ENCODE measurements at places on chromosomes 4 and X. TPM values are rescaled to one million over a fixed set of nuclear protein-coding genes. Genes with fewer than 3 reads are reported as not detected.

The CT45A1 gene
- not detected for total RNA-seq

The CTAG1A gene
- not detected for total RNA-seq

The F9 gene
- total RNA-seq: not detected

The LDB2 gene
- 0.11 TPM for total RNA-seq

The TMEM47 gene
- 4.3 TPM for total RNA-seq

The GPRASP1 gene
- 1.3 TPM for total RNA-seq

The TMEM144 gene
- total RNA-seq: 27.9 TPM

The MAB21L2 gene
- not detected for total RNA-seq

The IL15 gene
- not detected for total RNA-seq

The TLR1 gene
- 0.98 TPM for total RNA-seq

The GPM6B gene
- total RNA-seq: not detected

The SH3D19 gene
- 127 TPM for total RNA-seq

The AASDH gene
- 9.9 TPM for total RNA-seq

The RAB9B gene
- total RNA-seq: 0.39 TPM

The PCDH18 gene
- total RNA-seq: 0.87 TPM

The ZNF711 gene
- total RNA-seq: 7.9 TPM

The PPEF2 gene
- total RNA-seq: under 0.01 TPM

The CCNG2 gene
- total RNA-seq: 50.3 TPM

The ARR3 gene
- not detected for total RNA-seq

The IBSP gene
- total RNA-seq: not detected

The XAGE2 gene
- 23.6 TPM for total RNA-seq

The HELT gene
- total RNA-seq: not detected

The PPP4R3C gene
- not detected for total RNA-seq
